ENCODE measurements at places on chromosomes 4 and X. TPM values are rescaled to one million over a fixed set of nuclear protein-coding genes. Genes with fewer than 3 reads are reported as not detected.

DNA sequence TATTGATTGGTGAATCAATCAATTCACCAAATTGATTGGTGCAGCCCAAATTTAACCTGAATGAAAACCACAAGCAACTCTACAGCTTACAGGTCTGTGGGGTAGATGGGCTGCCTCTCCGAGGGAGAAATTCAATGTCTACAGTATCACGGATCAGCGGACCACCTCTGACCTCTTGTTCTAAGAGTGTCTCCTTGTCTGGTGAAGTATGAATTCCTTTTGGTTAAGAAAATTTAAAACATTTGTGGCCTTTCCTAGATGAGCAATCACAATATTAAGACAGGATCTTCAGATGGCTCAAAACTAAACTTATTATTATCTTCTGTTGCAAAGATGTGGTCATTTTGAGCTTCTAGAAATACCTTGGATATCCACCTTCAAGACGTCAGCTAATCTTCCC, 153.3 kb downstream of the IL15 start:
- H3K4me3 ChIP-seq, result no peak overlapping the region
- H3K27ac ChIP-seq, result no peak overlapping the region
- H3K27me3 ChIP-seq, result no peaks in the 10 kb centered on the region
- DNase-seq, result no peak
- H3K36me3 ChIP-seq, result no peaks in the 10 kb centered on the region

DNA sequence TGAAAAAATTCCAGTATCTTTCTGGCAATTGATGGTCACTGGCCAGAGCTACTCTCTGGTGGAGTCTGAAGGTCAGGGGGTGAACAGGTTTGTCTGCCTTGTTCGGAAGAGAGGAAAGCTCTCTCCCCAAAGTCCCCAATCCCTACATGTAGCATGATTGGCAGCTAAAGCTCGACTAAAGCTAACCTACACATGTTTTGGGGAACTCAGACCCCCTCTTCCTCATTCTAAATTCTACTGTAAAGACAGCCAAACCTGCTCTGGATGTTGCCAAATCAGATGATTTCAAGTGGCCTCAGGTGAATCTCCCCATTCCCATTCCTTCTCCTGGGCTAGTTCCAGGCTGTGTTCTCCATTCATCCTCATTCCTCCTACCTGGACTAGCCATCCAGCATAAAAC, 84.1 kb downstream of the MSN start:
- no peak overlapping the region for H3K4me3 ChIP-seq
- no peaks in the 10 kb centered on the region for H3K27me3 ChIP-seq
- no peak for DNase-seq
- H3K36me3 ChIP-seq, result no peaks in the 10 kb centered on the region
- H3K4me1 ChIP-seq, result no peaks in the 10 kb centered on the region
- H3K27ac ChIP-seq, result no peak overlapping the region

- no peaks in the 10 kb centered on the region for H3K36me3 ChIP-seq
- no peaks in the 10 kb centered on the region for H3K4me1 ChIP-seq
- H3K27me3 ChIP-seq, result no peaks in the 10 kb centered on the region
- no peak overlapping the region for H3K27ac ChIP-seq
Measured at GRCh38 chrX:100615005-100615404, 21.6 kb downstream of the TSPAN6 start.

GRCh38 chr4:17327591-17327990, 184.3 kb downstream of the QDPR start:
- no peak overlapping the region for H3K4me3 ChIP-seq
- H3K27me3 ChIP-seq, result no peaks in the 10 kb centered on the region
- H3K27ac ChIP-seq, result no peak overlapping the region
- no peak for DNase-seq
- H3K36me3 ChIP-seq, result no peaks in the 10 kb centered on the region

VCX2 gene
- total RNA-seq, result not detected

RNF113A gene
- total RNA-seq, result 8.9 TPM

PASD1 gene
- not detected for total RNA-seq

All from pancreas (tissue), 10 donors.